ENCODE measurements at places on chromosomes 2 and 18.

- DNase-seq: no peak
Observed at GRCh38 chr2:155157065-155157464, 458.6 kb downstream of the KCNJ3 start.

- no peak for DNase-seq
Observed at GRCh38 chr2:240775905-240776304, 44.1 kb downstream of the KIF1A start.

DNA sequence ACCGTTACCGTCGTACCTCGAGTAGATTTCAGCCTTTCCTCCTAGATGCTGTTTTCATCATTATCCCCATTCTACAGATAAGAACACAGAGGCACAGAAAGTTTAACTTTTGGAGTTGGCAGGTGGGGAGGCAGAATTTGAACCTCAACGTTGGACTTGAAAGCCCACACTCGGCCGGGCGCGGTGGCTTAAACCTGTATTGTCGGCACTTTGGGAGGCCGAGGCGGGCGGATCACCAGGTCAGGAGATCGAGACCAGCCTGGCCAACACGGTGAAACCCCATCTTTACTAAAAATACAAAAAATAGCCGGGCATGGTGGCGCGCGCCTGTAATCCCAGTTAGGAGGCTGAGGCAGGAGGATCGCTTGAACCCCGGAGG lies 11.5 kb downstream of the CATIP start:
- no peak for DNase-seq

DNA sequence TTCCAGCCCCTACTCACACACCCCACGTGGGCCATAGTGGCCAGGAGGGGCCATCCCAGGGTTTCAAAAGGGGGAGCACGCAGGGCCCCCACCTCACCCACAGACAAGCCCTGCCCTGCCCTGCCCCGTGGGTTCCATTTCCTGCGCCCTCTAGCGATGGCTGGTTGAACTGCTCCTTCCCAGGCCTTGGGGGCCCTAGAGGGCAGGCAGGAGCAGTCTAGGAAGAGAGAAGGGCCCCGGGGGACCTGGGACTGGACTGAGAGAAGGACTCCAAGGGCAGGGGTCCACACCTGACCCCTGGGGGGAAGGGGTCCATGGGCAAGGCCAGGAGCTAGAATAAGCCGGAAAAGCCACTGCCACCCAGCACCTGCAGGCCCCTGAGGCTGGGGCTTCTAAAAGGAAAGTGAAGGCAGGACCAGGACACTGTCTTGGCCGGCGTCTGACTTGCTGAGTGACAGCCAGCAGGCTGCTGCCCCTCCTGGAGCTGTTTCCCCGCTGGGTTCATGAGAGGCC lies 10.1 kb downstream of the CYP26B1 start:
- peak; percentile 72 for DNase-seq

DNA sequence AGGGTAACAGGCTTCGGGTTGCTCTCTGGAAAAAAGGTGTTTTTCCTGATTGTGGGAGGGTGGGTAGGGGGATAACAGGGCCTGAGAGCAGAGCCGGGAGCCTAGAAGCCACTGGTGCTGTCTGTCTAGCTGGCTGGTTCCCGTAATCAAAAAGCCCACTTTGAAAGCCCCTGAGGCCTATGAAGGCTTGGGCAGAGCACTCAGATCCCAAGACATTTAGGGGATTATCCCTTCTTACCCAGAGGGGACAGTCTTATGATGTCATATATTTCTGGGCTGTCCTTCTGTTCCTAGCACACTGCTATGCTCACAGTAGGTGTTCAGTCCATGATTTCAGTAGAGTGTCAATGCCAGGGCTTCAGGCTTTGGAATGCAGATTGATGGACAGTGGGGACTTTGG lies 45.1 kb downstream of the CELF4 start:
- DNase-seq: no peak

- no peak for DNase-seq
Observed at GRCh38 chr18:58819051-58819450, 45.6 kb upstream of the ZNF532 start.

DNA sequence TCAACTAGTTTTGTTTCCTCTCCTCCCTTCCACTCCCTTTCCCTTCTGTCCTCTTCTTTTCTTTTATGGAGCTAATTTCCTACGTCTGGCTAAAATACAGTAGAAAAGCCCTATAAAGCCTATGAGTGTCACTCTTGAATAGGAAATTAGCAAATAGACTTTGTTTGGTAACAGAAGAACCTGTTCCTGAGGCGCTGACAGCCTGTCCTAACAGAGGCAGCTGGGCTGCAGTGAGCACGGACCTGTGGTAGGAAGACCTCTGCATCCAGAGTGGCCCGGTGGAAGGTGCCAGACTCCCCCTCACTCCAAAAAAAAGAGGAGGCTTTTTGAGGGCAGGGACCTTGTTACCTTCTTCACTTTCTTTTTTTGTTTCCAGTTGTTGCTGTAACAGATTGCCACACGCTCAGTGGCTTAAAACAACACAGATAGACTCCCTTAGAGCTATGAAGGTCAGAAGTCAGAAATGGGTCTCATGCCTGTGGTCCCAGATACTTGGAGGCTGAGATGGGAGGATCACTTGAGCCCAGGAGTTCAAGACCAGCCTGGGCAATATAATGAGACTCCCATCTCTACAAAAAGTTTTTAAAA lies 81.2 kb upstream of the TXNDC2 start:
- no peak for DNase-seq

DNA sequence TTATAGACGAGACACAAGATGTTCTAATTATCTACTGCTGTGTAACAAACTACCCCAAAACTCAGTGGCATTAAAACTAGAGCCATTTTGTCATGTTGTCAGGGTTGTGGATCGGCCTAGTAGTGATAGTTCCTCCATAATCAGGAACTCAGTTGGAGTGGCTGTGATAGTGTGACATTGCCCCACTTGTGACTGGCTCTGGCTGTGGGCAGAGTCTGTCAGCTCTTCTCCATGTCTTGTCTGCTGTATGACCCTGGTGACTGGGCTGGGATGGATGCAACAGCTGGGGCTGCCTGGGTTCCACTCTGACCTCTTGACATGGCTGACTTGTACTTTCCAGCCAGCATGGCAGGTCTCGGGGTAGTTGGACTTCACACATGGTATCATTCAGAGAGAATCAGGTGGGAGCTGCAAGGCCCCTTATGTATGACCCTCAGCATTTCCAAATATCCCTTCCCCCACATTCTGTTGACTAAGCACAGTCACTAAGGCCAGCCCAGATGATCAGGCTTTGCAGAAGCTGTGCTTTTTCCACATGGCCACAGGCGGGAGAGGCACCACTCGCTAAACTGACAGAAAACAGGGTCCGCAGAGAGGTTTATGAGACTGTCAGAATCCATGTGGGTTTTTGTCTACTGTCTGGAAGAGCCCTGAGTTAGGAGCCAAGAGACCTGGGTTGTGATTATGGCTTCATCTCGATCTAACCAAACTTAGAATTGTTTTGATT lies 50.3 kb downstream of the SETBP1 start:
- no peak for DNase-seq

GRCh38 chr2:37654932-37655841 lies 16.3 kb downstream of the CDC42EP3 start:
- no peak for DNase-seq

DNA sequence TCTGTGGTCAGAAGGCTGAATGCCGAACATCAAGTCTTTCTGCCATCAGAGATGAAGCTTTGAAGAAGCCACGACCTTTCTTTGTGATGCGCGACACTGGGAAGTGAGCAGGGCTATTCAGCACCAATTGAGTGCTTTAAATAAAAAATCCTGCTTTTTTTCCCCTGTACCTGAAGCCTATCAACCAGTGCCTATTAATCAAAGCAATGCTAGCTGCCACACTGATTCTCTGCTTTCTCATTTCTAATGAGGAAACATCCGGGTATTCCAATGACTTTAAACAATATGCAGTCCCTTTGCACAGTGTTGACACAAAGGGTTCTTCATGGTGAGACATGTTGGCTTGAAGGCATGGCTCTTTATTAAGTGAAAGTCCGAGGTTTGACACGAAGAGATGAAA lies 88.0 kb downstream of the GALR1 start:
- no peak for DNase-seq
